ENCODE measurements at places on chromosomes 7 and 10.

DNA sequence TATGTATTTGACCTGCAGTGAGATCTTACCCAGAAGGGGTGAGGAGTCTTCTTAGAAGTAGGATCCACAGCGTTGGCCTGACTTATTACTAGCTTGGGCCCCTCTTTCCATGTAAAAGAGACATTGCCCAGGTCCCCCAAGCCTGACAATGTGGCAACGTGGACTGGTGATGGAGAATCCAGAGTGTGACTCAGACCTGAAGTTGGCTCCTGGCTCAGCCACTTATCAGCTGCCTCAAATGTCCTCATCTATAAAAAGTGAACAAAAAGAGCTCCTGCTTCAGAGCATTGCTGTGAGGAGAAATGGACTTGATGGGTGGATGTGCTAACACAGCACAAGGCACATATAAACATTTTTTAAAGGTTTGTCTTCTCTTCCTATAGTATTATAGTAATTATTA lies 35.4 kb upstream of the TECTB start:
- DNase-seq = no peak

DNA sequence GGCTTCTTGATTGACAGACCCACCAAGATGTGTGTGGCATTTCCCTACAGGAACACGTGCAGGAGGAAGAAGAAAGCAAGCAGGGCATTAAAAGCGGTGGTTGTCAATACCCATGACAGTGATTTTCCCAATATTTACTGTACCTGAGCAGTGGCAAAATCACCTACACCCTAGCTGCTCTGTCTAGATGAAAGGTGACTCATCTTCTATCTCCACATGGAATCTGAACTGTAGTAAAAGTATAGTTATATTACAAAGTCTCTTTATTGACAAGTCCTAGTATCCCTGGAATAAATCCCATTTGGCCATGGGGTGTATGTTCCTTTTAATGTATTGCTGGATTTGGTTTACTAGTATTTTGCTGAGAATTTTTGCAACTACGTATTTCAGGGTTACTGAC lies 458.8 kb upstream of the SORCS1 start:
- no peak for DNase-seq

DNA sequence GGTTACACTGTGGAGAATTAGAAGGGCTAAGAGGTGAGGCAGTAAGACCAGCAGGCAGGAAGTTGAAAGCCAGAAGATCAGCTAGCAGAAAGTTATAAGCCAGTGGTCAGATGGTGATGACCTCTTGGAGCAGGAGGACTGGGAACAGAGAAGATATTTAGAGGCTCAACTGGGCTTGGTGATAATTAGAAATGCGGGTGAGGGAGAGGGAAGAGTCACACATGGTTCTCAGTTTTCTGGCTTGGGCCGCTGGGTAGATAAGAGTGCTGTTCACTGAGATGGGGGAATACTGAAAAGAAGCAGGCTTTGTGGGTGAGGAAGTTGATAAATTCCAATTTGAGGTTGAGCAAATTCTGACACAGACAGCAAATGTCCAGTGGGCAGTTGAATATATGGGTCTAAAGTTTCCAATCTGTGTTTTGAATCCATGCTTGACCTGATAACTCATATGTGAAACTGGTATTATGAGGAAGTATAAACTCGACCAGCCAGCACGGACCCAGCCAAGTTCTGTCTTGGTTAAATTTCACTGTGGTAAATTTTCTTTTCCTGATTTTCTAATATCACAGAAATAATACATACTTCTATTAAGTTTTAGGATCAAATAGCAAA lies 22.7 kb downstream of the LSMEM1 start:
- no peak for DNase-seq

- no peak for DNase-seq
These were observed 48.6 kb downstream of the EXOC4 start for GRCh38 chr7:133301444-133301843.

DNA sequence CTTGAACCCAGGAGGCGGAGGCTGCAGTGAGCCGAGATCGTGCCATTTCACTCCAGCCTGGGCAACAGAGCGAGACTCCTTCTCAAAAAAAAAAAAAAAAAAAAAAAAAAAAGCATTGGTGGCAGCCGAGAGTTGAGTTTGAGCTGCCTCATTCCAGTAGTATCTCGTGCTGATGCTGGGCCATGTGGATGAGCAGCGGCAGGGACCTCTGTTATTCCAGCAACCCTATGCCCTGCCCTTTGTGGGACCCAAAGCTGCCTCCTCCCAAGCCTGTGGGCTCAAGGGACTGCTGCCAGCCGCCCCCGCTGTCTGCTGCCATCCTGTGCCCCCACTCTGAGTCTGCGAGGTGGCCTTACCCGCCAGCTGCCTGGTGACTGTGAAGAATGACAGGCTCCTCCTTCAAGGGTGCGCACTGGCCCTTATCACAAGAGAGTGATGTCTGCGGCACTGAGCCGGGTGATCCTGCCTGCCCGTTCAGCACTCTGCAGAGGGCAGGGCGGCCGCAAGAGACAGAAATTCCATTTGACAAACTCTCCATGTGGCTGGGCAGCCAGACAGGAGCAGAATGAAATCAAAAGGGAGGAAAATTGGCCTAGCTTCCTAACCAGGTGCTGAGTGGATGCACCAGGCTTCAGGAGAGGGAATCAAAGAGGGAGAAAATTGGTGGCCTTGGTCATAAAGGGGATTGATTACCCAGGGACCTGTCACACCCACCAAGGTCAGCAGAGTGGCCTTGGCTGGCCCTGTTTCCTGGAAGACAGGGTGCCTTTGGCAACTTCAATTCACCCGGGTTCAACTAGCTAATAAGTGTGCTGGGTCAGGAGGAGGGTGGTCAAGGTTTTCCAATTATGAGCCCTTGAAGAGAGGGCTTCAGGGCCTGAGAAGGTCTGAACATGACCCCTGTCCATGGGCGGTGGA lies 65.3 kb upstream of the ZMIZ1 start:
- no peak for DNase-seq

- no peak for DNase-seq
These were observed 8.1 kb downstream of the ADCY1 start for GRCh38 chr7:45582136-45582749.

DNA sequence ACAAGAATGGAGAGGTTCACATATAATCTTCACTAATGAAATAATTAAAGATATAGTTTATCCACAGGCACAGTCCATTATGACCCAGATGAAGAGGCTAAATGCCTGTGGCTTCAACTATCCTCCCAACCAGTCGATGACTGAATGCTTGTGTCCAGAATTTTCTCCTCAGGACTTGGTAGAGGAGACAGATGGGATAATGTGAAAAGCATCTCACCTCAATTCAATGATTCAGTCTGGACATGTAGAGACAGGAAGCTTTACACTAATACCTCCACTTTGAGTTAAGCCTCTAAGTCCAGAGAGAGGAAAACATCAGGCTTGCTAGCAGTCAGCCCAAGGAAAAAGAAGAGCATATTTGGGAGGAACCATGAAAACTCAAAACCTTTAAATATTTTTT lies 59.1 kb upstream of the COL1A2 start:
- DNase-seq = no peak

DNA sequence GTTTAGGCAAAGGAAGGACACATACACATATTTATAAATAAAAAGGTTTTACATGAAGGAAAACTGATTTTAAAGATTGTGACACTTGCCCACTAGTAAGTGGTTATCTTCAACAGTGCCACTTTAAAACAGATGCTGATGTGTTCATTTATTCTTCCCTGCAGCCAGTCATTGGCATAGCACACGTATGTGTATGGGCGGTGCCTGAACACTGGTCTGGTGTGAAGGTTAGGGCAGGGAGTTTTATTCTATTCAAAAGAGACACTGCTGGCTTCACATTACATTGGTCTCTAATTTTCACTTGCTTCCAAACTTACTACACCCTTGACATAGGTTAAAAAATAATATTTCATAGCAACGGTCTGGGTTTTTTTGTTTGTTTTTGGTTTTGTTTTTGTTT lies 57.9 kb downstream of the NOD1 start:
- DNase-seq = no peak

GRCh38 chr10:44977287-44978212 lies 1.1 kb downstream of the DEPP1 start:
- no peak for DNase-seq

GRCh38 chr10:129908406-129908805 lies 55.7 kb downstream of the EBF3 start:
- DNase-seq = no peak

Measured in kidney capillary endothelial cell (primary cell).